ENCODE measurements at places on chromosomes 6 and 20. TPM values are rescaled to one million over a fixed set of nuclear protein-coding genes. Genes with fewer than 3 reads are reported as not detected.

DTD1 gene
- total RNA-seq, result 63.7 TPM

KCNK17 gene
- total RNA-seq, result not detected

RNF39 gene
- not detected for total RNA-seq

CST4 gene
- total RNA-seq, result not detected

Measured in placental pericyte (primary cell).